ENCODE measurements at places on chromosomes 7 and 10. TPM values are rescaled to one million over a fixed set of nuclear protein-coding genes. Genes with fewer than 3 reads are reported as not detected.

Gene OPN1SW
- not detected for total RNA-seq

Gene SPDYE16
- total RNA-seq = 0.22 TPM

- no peak overlapping the region for H3K27ac ChIP-seq
- H3K36me3 ChIP-seq = no peaks in the 10 kb centered on the region
- H3K4me1 ChIP-seq = no peaks in the 10 kb centered on the region
- no peak for DNase-seq
- peaks cover under 1% of the 10 kb centered on the region for H3K27me3 ChIP-seq
Observed at GRCh38 chr7:79868010-79868409, 266.6 kb upstream of the GNAI1 start.

- peak overlapping the region; percentile 97 for H3K27ac ChIP-seq
- peaks cover 65% of the 10 kb centered on the region for H3K4me1 ChIP-seq
- DNase-seq = no peak
- no peak overlapping the region for H3K4me3 ChIP-seq
Observed at GRCh38 chr7:43645699-43646226, 62.9 kb downstream of the STK17A start.

Gene ELFN1
- total RNA-seq = 0.85 TPM

DNA sequence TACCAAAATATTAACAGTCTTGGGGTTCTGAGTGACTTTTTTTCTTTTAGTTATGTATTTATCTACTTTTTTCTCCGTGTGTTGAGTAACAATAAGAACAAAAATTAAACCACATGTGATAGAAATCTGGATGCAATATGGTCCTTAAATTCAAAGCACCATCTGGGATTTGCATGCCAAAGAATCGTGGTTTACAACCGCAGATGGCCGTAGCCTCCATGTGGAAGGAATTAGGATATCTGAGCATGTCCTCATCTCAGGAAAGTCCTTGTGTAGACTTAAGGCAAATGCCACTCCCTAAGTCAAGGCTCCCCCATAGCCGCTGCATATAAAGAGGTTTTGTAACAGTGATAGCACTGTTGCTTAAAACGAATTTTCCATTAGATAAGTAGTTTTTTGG, 304.0 kb downstream of the ZEB1 start:
- H3K4me1 ChIP-seq = no peaks in the 10 kb centered on the region
- no peaks in the 10 kb centered on the region for H3K36me3 ChIP-seq
- H3K4me3 ChIP-seq = no peak overlapping the region

GRCh38 chr10:113590581-113590980, 37.7 kb downstream of the HABP2 start:
- H3K4me1 ChIP-seq = no peaks in the 10 kb centered on the region
- DNase-seq = no peak
- no peak overlapping the region for H3K27ac ChIP-seq
- no peaks in the 10 kb centered on the region for H3K36me3 ChIP-seq

GRCh38 chr7:74027683-74028320, at the start of gene ELN:
Gene ELN, plus strand, starts transcription at chr7:74028173. Its CDS starts 15 bp downstream, at chr7:74028188.
- H3K27me3 ChIP-seq = peaks cover 17% of the 10 kb centered on the region
- no peak within 1 kb of the TSS for H3K4me3 ChIP-seq
- H3K4me1 ChIP-seq = peaks cover 12% of the 10 kb centered on the region
- peak; percentile 27 for DNase-seq

DNA sequence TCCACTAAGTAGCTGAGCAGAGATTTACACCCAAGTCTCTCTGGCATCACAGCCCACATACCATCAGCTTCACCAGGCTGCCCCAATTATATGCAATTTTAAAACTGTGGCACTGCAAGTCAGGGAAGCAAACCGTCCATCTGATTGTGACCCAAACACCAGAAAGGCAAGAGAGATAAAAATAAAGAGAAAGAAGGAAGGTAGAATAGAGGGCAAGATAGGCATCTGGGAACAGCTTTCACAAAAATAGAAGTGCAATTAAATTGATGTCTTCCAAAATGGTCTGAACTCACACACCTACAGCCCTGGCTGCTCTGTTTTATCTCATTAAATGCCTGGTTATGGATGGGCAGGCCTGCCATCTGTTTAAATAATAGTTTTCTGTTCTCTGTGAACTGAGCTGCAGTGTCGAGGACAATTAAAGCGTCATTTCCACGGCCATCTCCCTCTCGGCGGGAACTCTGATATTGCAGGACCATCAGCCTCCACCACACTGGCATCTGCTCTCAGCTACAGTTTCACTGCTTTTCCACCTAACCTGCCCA, 509.1 kb downstream of the INHBA start:
- no peaks in the 10 kb centered on the region for H3K27me3 ChIP-seq
- no peak overlapping the region for H3K4me3 ChIP-seq
- no peak overlapping the region for H3K27ac ChIP-seq
- no peaks in the 10 kb centered on the region for H3K36me3 ChIP-seq

DNA sequence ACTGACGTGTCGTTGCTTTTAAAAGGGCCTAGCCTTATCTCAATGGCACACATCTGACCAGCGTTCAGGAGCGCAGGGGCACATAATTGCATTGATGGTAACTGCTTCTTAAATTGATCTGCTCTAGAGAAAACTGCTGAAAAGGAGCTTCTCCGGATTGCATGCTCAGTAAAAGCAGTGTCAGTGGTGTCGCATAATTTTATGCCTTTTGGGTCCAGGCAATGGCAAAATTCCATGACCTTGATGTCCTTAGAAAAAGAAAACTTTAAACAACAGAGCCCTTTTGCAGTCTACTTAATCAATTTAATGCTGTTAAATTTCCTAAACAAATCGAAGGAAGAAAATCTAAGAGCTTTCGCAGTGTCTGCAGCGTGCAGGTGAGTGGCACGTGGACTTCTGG, 75.7 kb downstream of the PTPRE start:
- H3K4me3 ChIP-seq = no peak overlapping the region
- H3K4me1 ChIP-seq = peaks cover 56% of the 10 kb centered on the region
- H3K27me3 ChIP-seq = no peaks in the 10 kb centered on the region
- H3K27ac ChIP-seq = no peak overlapping the region

DNA sequence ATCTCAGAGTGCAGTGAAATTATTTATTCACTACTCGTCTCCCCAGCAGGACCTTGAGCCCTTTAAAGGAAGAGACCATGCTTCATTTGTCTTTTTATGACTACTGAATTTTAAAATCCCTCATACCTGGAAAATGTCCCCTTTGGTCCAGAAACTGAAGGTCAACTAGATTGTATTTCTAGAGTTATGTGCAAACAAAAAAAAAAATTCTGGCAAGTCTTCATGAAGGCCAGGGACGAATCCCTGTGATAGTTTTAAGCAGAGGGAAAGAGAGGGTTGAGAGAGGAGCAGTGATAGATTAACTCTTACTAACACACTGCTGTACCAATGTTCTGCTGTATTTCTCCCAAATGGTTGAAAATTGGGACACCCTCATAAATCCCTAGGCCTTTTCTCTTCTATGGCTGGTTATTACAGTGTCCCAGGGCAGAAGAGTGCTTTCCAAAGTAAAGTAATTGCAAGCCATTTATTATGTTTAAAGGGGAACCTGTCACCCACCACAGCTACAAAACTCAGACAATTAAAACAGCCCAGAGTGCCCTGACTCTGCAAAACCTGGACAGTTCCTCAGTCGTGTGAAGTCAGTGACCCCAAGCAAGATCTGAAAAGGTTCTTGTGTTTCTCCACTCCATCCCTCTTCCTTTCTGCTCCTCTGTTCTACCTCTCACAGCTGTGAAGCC, 182.8 kb upstream of the AOAH start:
- no peak for DNase-seq
- no peaks in the 10 kb centered on the region for H3K36me3 ChIP-seq
- H3K4me1 ChIP-seq = no peaks in the 10 kb centered on the region
- H3K4me3 ChIP-seq = no peak overlapping the region
- H3K27me3 ChIP-seq = no peaks in the 10 kb centered on the region

DNA sequence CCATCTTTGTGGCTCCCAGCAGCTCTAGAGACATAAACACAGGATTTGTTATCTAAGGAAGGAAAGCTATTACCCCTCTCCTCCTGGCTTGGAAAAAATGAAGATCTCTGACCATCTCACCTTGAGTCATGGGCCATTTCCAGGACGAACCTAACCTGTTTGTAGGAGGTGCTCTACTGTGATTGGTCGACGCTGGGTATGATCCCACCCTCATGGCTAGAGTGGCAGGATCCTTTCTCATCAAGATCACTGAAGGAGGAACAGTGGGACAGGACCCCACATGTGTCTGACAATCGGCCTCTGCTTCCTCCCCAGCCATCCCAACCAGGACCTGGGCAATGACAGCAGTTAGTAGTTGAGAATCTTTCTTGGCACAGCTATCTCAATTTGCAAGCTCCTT, 144.1 kb downstream of the EMX2 start:
- no peaks in the 10 kb centered on the region for H3K27me3 ChIP-seq
- DNase-seq = no peak
- no peak overlapping the region for H3K27ac ChIP-seq
- H3K36me3 ChIP-seq = no peaks in the 10 kb centered on the region
- H3K4me3 ChIP-seq = no peak overlapping the region

GRCh38 chr10:109898666-109899355, 24.5 kb downstream of the XPNPEP1 start:
- H3K36me3 ChIP-seq = peaks cover 3% of the 10 kb centered on the region
- H3K4me1 ChIP-seq = peaks cover 19% of the 10 kb centered on the region
- no peaks in the 10 kb centered on the region for H3K27me3 ChIP-seq
- no peak overlapping the region for H3K4me3 ChIP-seq

GRCh38 chr7:133491846-133492652, 239.2 kb downstream of the EXOC4 start:
- no peaks in the 10 kb centered on the region for H3K36me3 ChIP-seq
- H3K27ac ChIP-seq = no peak overlapping the region
- no peaks in the 10 kb centered on the region for H3K4me1 ChIP-seq

- H3K4me1 ChIP-seq = no peaks in the 10 kb centered on the region
- H3K4me3 ChIP-seq = no peak overlapping the region
- DNase-seq = no peak
Observed at GRCh38 chr7:114214466-114214865, 200.1 kb upstream of the FOXP2 start.

Gene PGAM2
- not detected for total RNA-seq

Gene TFEC
- total RNA-seq = 7.9 TPM

DNA sequence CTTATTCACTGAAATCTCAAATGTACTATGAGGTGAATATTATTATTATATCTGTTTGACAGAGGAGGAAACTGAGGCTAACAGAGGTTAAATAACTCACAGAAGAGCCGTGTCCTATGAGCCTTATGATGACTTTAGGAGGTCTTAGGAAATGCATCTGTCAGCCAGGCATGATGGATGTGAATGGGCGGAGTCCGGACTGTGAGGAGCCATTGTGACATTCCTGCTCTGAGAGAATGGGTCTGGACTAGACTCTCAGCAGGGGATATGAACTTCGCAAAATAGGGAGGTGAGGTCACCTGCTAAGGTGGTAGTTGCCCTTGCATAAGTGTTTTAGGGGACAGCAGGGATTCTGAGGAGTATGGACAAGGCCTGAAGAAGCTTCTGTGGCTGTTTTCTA, 153.6 kb downstream of the TMEM178B start:
- H3K4me3 ChIP-seq = no peak overlapping the region
- H3K27ac ChIP-seq = no peak overlapping the region
- no peaks in the 10 kb centered on the region for H3K36me3 ChIP-seq
- DNase-seq = no peak
- no peaks in the 10 kb centered on the region for H3K27me3 ChIP-seq
- no peaks in the 10 kb centered on the region for H3K4me1 ChIP-seq

DNA sequence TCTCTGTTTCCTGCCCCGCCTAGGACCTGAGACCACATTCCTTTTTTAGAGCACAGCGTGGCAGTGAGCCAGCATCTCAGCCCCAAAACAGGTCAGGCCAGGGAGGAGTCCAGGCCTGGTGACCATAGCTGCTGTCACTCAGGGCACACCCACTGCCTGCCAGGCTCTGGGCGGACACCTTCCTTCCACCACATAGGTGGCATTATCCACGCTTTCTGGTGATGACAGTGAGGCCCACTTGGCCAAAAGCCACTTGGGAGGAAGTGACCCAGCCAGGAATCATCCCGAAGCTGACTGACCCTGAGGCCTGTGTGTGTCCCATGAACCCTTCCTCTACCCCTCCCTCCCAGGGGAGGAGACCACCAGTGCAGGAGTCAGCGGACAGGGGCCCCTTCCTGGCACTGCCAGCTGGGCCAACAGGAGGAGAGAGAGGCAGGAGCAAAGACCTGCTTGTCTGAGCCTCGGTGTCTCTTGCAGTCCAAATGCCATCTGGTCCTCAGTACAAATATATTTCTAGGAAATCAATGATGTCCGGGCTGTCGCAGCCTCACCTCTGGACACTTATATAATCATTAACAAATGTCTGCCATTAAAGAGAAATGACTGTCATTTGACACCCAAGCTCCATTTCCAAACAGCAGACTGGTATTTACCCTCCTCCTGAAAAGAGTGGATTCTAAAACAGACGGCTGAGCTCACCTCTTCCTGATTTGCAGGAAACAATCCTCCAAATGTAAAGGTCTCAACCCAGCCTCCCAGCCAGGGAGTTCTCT, 63.0 kb downstream of the ABRAXAS2 start:
- H3K4me1 ChIP-seq = no peaks in the 10 kb centered on the region
- no peaks in the 10 kb centered on the region for H3K27me3 ChIP-seq
- DNase-seq = no peak
- no peaks in the 10 kb centered on the region for H3K36me3 ChIP-seq
- H3K27ac ChIP-seq = no peak overlapping the region
- no peak overlapping the region for H3K4me3 ChIP-seq
